ENCODE measurements at places on chromosomes 1 and 21.

GRCh38 chr1:100736324-100736723 is 16.8 kb downstream of the VCAM1 start:
- no peak for DNase-seq

- DNase-seq, result no peak
Observed at GRCh38 chr1:230495076-230495475, 68.9 kb upstream of the PGBD5 start.

- no peak for DNase-seq
Observed at GRCh38 chr1:19569786-19570185, 74.3 kb upstream of the NBL1 start.

GRCh38 chr1:100441651-100442050 is 89.3 kb downstream of the CDC14A start:
- no peak for DNase-seq

GRCh38 chr1:156749419-156750118 is 1.9 kb downstream of the HDGF start:
- DNase-seq, result no peak

DNA sequence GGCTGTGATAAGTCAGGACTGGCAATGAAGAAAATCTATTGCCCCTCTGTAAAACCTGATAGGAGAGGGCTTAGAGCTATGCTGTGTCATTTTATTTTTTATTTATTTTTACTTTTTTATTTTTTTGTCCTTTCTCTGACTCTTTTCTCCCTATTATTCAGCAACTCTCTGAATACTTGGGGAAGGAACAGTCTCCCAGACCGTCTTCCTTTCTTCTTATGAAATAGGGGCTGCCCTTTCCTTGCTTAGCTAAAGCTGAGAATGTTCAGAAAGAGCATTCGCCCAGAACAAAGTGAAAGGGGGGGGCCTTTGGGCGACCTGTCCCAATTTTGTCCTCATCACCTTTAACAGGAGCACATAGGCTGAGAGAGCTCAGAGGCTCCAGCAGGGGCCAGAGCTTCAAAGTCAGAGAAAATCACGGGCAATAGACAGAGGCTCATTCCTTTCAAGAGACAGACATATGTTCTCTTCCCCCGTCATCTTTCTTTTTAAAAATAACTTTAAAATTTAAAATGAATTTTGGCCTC is 80.9 kb downstream of the RNF220 start:
- peak; percentile 14 for DNase-seq

DNA sequence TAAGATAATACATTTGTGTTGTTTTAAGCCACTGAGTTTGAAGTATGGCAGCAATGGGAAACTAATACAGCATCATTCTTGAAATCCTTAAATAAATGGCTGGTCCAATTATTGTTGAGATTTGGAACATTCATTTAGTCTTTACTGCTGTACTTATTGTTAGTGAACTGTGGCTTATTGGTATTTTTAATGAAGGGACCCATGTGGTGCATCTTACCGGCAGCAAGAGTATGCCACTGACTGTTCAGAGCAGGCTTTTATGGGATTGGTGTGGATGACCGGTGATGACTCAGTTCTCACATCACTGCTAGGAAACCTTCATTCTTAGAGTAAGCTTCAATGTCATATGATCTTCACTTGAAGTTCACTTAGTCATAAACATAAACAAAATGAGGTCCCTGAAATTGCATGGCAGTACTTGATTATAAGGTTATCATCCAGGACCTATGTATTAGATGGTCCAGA is 31.5 kb downstream of the PRKAA2 start:
- no peak for DNase-seq

DNA sequence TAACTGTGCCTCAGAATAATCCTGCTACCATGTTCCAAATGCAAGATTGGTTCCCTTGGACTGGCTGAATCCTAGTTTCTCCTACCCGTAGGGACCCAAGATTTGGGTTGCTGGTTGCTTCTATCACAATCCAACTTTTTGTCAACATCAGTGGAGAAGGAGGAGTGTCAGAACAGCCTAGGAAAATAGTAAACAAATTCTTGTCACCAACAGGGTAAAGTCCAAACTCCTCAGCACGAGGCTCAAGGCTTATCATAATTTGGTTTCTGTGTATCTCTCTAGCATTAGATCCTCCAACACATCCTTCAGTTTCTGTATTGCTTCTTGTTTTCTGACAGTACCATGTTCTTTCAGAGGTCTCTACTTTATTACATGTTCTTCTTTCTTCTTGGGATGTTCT is 370.2 kb upstream of the DAB1 start:
- DNase-seq, result no peak

DNA sequence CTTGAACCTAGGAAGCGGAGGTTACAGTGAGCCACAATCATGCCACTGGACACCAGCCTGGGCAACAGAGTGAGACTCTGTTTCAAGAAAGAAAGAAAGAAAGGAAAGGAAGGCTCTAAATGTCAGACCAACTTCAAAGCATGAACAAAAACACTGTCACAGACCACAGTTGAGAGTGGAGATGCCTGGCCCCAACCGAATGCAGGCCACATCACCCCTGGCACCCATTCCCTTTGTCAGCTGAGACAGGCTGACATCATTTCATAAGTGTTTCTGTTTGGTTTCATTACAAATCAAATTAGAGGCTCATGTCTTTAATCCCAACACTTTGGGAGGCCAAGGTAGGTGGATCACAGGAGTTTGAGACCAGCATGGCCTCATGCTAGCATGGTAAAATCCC is 28.6 kb upstream of the NADK start:
- DNase-seq, result no peak

DNA sequence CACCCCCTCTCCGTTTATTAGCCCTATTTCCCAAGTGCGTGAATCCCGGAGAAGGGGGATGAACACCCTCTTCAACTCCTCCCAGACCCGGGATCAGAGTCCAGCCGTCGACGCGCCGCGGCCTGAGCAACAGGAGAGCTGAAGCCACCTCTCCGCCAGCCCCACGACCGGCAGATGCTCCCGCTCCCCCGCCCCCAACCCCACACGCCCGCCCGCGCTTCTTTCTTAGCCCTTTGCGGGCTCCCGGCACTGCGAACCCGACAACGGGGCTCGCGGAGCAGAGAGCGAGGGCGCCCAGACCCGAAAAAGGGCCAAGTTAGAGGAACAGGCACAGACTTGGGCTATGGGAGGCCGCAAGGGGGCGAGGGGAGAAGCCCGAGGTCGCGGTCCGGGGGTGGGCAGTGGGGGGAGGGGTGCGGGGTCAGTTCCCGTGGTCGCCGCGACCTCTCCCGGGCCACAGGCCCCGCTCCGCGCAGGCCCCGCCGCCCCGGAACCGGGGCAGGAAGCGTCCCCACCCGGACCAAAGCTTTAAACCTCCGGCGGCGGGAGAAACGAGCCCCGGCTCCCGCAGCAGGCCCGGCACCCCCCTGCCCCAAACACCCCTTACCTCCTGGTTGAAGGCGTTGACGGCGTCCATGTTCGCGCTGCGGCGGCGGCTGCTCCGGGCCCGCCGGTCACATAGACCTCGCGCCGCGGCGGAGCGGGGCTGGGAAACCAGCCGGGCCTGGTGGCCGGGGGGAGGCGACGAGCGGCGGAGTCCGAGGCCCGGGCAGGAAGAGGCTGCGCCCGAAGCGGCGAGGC is 662 bp downstream of the SCAF4 start:
- DNase-seq, result no peak

DNA sequence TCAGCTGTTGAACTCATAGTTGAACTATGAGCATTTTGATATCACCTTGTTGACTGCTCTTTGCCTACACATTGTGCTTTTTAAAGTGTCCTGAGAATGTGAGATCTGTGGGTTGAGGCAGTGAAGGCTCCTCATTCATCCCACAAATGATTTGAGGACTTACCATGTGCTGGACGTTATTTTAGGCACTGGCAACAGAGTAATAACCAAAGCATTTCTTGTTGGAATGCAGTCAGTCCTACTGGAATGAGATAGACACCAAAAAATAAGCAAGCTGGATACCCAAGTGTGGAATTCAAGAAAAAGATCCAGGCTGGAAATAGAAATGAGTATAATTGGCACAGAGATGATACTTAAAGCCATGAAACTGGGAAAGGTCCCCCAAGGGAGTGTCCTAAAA is 73.4 kb downstream of the ZP4 start:
- DNase-seq, result no peak

DNA sequence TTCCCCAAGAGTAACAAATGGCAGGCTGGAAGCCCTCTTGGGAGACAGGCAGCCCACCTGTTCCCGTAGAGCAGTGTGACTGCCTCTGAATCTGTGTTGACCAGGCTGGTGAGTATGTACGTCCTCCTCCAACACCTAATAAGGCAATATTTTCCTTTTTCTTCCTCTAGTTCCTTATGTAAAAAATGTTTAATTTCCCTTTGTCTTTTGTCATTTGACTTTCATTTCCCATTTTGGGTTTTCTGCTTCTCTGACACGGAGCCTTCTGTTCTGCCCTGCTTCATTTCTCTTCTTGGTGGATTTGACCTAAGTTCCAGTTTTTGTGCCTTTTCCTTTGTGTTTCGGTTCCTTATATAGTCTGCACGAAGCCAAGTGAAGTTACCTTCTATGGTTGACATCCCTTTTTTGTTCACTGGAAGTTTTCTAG is 65.8 kb upstream of the ATF3 start:
- DNase-seq, result no peak

DNA sequence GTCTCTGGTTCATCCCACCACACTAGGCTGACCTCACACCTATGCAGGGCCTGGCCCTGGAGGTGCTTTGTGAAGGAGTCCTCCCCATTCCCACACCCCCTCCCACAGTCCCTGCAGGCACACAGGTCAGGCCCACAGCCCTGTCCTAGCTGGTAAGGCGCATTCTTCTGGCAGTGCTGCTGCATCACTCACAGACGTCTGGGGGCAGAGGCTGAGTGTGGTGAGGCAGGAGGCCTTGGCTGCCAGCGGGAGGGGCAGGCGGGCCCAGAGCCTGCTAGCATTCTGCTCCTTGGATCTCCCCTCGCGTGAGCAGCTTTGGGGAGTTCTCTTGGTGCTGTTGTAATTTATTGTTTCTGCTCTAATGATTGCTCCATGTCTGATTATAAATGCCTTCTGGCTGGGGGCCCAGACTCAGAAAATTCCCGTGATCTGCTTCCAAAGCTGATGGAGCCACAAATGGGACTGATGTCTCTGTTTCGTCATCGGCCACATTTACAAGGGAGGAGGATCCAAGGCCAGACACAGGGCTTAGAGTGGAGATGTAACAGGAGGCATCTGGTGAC is 62.9 kb downstream of the TRABD2B start:
- DNase-seq, result no peak

GRCh38 chr1:66542811-66543767 is 9.1 kb downstream of the SGIP1 start:
- no peak for DNase-seq

- DNase-seq, result no peak
Observed at GRCh38 chr1:84156210-84156621, 12.1 kb downstream of the PRKACB start.

- no peak for DNase-seq
Observed at GRCh38 chr1:54360165-54361005, 45.8 kb downstream of the SSBP3 start.

GRCh38 chr1:15584489-15585363 is at the start of gene AGMAT:
TSS of gene AGMAT (minus strand) at chr1:15585051. CDS start at chr1:15584967, 84 bp downstream.
- no peak for DNase-seq

DNA sequence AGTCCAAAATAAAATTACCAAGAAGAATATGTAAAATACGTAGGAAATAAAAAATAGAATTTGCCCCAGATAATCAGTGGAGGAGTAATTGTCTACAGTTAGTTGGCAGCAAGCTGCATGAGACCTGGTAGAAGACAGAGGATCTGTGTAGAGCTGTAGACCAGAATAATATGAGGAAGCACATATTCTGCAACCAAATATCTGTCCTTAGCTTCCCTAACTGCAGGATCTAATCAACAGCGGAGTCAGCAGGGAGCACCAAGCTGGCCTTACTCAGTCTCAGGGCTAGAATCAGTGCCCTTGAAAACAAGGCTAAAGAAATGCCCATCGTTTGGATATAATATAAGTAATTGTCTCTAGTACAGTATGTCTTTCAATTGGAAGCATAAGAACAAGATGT is 6.1 kb upstream of the GCSAML start:
- no peak for DNase-seq

- DNase-seq, result no peak
Observed at GRCh38 chr1:162822391-162823200, 32.1 kb downstream of the HSD17B7 start.

DNA sequence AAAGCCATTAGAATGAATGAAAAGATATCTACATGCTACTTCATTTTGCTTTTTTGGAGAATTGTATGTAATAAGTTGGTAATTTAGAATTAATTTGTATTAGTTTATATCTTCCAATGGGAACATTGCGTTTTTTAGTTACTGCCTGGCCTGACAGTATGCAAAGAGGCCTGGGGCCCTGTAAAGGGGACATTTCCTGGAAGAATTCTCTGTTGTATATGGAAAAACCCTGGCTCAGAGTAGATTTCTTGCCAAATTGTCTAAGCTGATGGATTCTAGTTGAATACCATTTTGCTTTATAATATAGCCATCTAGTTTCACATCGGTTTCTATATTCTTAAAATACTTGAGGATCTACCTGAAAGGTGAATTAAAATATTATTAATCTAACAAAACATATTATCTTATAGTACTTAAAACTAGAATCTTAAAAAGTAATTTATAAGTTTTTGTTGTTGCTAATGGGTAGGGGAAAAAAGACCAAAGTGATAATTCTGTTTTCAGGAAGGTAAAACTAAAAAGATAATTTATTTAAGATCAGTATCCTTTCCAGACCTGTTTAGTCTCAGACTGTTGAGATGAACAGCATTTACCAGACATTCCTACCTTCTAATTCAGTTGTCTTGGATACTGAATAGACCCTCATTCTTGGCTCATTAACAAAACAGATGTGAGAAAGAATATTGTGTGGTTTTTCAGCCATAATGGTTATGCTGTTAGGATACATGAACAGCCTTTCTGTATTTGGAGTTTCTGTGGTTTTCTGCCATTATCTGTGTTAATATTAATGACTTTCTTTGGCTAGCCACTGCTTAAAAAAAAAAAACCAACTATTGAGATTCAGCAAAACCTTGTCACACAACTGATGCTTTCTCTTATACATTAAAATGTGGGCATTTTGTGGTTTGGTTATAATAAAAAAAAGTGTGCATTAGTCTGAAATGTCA is 4.8 kb downstream of the AGO3 start:
- no peak for DNase-seq

DNA sequence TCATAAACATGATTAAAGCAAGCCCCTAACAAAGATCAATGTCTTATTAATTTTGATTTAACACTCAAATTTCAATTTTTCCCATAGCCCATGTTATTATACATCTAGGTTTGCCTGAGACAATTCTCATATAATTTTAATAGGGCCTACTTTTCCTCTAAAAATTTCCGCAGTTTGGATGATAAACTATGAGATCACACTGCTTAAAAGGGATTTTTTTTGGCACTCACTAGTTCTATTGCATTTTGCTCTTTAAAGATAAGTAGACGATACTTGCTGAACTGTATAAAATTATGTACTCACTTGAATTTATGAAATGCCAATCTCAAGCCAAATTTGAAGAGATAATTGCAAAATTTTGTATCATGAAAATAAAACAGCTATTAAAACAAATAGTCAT is 480.4 kb upstream of the ZRANB2 start:
- DNase-seq, result no peak
